ENCODE measurements at places on chromosomes 4 and X.

DNA sequence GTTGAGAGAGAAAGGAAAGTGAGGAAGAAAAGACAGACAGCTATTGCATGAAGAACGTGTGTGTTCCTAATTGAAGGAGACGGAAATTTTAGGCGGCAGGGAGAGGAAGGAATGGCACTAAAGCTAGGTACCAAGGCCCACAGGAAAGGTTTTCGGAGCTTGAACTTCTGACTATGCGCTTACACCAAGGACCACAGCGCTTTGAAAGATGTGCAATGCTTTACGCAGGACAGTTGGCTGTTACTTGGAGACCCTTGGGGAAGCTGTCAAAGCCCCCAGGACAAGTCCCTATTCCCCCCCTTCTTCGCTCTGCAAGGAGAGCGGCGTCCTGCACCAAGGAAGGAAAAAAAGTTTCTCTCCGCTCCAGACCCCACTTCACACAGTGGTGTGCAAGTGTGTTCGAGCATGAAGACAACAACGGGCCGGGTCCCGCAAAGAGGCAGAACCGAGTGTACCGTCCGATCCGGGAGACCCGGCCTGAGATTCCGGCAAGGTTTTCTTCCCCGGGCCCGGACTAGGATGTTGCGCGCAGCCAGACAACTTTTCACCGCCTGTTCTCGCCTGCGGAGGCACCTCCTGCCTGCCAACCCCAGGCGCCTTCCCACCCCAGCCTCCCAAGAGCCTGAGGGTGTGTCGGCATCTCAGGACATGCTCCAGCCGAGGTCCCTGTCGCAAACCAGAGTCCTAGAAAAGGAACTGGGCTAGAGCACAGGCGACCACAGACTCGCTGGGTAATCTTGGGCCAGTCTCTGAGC lies 896 bp downstream of the KDR start:
- DNase-seq: no peak

GRCh38 chr4:147157860-147158701 lies 212.4 kb upstream of the TTC29 start:
- no peak for DNase-seq

GRCh38 chrX:54495814-54496516 lies at the start of gene FGD1:
Gene FGD1 (minus strand): TSS chrX:54496234. CDS start chrX:54495432, 802 bp downstream.
- peak; percentile 25 for DNase-seq

GRCh38 chrX:69028006-69028760 lies 137.1 kb downstream of the PJA1 start:
- DNase-seq: peak; percentile 13

- DNase-seq: no peak
These were observed 37.5 kb downstream of the CHRNA9 start for GRCh38 chr4:40372651-40373050.

GRCh38 chrX:9566150-9566621 lies 101.3 kb downstream of the TBL1X start:
- no peak for DNase-seq
